ENCODE measurements at places on chromosomes 1 and 21.

GRCh38 chr1:2427976-2428375 is 15.6 kb upstream of the PEX10 start:
- DNase-seq: no peak

GRCh38 chr1:100219457-100219856 is 30.2 kb downstream of the DBT start:
- no peak for DNase-seq

GRCh38 chr21:37647781-37648180 is 268.5 kb downstream of the KCNJ6 start:
- DNase-seq: no peak

GRCh38 chr1:90371448-90371813 is 345.7 kb downstream of the BARHL2 start:
- DNase-seq: no peak

DNA sequence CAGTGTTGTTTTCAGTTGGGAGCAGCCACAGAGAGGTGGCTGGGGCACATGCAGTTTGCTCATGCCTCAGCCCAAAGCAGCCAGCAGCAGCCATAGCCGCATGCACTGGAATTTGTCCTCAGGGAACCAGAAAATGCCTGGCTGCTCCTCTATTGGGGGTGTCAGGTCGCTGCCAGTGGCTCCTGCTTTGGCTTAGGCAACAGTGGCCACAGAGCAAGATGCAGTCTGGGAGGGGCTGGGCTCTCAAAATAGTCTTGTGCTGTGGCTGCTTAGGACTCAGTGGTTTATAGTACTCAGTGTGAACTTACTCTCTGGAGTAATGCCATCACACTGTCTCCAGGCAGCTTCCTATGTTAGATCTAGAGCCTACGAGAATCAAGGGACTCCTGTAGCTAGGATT is 25.0 kb downstream of the CD55 start:
- DNase-seq: no peak

DNA sequence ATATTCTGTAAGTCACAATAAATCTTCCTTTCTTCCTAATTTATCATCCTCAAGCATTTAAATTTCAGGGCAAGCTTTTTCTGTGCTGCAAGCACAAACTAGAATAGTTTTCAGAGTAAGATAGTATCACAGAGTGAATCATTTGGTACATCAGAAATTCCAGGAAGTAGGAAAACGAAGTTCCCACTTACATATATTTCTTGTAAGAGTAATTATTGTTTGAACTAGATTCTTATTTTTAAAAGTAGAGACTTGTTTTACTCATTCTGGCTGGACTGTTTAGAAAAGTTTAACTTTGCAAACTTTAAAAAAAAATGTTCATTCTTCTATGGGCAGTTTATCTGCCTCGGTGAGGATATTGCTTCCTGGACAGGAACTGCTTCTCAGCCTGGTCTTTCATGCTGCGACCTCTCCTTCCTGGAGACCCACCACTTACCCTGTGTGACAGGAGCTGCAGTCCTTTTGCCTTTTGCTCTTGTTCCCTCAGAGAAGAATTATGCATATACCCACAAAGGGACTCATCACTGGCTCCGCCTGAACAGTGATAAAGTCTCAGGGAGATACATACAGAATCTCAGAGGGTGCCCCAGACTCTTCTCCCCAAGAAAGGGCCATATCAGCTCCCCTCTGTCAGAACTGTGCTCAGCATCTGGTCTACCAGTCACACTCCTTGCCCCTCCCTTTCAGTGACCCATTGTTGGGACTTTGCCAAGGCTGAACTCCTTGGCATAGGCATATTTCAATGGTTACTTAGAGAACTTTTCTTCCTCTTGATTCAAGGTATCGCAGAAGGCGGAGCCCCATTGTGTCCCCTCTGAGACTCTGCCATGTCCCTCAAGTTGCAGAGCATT is 102.7 kb upstream of the CD55 start:
- no peak for DNase-seq

DNA sequence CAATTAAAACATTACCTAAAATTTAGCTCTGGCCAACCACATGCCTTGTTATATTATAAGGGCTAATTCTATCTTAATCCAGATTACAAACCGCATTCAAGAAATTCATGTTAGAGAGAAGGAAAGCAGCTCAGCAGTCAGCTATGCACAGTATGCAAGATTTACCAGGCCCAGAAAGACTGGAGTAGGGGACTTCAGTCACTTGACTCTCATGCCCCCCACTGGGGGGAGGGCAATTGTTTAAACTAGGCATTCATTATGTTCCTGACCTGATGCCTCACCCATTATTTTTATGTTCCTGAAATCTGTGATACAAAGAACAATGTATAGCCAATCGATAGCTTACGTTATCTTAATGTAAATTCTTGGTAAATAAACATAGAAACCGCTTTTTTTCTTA is 96.9 kb downstream of the ZNF644 start:
- DNase-seq: no peak

DNA sequence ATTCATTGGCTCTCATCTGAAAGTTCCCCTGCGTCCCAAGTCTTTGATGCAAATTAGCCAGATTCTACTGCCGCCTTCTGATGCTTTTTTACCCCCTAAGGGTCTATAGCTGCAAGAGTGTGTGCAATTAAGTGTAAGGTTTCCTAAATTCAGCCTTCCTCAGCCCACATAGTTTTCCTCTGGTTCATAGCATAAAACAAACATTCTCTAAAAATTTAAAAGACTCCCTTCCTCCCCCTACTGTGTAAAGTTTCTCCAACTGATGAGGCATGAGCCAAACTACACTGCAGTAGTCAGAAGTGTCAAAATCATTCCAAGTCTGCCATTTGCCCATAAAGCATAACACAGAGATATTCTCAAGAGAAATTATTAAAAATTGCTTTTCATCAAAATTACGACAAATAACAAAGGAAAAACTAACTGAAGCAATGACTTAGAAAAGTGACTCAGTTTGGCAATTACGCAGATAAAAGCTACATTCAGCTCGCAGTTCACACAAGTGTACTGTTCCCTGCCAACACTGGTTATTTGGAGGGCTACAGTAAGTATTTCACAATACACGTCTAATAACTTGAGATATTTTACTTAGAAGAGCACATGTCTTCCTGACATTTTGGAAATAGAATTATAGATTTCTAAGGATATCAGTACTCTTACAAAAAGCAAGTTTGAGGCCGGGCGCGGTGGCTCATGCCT is 15.4 kb downstream of the KCNH1 start:
- no peak for DNase-seq

GRCh38 chr1:9825093-9826074 is 1.6 kb upstream of the CLSTN1 start:
- DNase-seq: no peak

- no peak for DNase-seq
Observed at GRCh38 chr1:154960446-154961136, 991 bp downstream of the PYGO2 start.

DNA sequence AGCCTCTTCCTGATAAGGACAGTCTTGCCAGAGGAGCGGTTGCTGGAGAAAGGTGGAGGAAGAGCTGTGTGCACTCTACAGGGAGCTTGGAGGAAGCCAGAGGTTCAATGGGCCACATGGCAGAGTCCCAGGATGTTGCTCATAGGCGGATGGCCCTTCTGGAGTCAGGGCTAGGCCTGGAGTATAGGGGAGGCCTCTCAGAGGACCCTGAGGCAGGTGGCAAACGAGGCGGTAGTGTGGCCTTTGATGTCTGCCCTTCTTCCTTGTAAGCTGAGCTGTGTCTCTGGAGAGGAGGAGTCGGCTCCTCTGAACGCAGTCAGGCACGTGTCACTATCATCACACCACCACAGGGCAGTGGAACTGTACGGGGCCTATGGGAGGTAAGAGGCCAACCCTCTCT is 8.6 kb downstream of the PKP1 start:
- DNase-seq: no peak

DNA sequence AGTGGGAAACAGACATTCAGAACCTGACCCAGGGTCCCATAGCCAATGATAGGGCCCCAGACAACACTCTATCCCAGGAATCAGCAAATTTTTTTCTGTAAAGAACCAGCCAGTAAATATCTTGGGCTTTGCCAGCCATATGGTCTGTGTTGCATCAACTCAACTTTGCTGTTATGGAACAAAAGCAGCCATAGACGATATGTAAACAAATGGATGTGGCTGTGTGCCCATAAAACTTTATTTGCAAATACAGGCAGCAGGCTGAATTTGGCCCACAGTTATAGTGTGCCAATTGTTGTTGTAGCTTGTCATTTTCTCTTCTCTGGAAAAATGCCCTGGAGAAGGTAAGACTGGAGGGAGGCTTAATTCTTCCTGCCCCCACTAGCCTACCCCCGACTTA is 431.1 kb upstream of the VAMP3 start:
- no peak for DNase-seq

DNA sequence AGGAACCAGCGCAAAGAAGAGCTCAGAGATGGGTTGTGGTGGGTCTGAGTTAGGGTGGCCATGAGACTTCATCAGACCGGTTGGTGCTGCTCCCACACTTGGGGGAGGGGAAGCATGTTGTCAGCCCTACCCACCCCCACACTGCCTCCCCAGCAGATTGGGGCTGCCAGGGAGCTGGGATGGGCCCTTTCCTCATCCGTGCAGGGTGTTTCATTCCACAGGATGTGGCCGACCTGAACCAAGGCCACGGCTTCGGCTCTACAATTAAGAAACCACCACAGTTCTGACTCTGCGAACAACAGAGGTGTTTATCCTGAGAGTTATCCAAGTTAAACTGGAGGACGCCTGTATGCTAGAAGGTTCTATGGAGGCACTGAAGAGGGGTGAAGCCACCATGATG is 171.2 kb downstream of the ETS2 start:
- no peak for DNase-seq

DNA sequence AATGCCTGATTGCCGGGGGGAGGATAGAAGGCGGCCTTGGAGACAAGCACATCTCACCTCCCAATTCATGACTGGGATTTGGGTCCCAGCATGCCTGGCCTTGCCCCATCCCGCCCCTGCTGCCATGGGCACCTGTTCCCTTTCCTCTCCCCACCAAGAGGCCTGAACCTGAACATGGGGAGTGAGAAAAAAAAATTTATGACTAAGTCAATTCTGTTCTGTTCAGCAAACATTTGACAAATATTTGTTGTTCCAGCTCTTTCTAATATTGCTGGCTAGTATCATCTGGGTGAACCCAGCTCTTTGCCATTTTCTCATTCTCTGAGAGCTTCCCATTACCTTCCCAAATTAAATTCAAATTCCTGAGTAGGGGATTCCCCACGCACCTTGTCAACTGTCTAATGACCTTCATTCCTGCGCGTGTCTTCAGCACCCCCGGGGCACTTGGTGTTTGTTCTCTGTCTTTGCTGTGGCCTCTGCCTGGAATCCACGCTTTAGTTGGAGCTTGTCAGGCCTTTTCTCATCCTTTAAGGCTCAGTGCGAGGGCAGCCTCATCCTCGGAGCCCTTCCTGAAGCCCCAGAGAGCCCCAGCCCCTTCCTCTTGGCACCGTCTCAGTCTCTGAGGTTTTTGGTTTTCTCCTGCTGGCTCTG is 42.8 kb downstream of the ARHGEF10L start:
- DNase-seq: no peak

- no peak for DNase-seq
Observed at GRCh38 chr1:196115646-196116045, 492.6 kb downstream of the KCNT2 start.

DNA sequence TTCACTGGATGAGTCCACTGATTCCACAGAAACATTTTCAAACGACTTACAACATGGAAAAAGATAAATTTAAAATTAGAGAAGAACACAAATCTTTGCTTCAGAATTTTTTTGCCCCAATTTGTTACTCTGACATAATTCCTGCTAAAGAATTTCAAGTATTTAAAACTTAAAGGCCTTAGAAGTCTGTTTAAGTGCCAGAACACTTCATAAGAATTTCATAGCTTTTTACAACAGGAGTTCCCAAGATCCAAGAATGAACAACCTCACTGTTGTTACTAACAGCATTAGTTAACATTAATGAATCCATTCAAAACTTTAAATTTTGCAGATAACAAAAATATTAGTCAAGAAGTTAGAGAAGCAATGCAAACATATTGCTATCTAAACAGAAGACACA is 31.7 kb downstream of the ARHGAP29 start:
- no peak for DNase-seq

DNA sequence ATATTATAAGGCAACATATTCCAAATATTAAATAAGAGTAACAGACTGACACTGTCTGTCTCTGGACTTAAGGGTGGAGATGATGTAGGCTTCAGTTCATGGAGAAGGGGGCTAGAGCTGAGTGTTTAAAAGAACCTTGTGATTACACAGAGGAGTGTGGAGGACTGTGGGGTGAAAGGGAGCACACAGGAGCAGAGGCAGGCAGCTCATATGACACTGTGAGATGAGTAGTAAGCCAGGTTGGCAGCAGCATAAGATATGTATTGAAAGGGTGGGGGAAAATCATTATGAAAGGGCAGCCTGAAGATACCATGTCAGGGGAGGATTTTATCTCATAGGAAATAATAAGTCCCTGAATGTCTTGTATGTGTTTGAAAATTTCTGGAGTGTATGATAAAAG is 104.5 kb downstream of the AK5 start:
- DNase-seq: no peak

DNA sequence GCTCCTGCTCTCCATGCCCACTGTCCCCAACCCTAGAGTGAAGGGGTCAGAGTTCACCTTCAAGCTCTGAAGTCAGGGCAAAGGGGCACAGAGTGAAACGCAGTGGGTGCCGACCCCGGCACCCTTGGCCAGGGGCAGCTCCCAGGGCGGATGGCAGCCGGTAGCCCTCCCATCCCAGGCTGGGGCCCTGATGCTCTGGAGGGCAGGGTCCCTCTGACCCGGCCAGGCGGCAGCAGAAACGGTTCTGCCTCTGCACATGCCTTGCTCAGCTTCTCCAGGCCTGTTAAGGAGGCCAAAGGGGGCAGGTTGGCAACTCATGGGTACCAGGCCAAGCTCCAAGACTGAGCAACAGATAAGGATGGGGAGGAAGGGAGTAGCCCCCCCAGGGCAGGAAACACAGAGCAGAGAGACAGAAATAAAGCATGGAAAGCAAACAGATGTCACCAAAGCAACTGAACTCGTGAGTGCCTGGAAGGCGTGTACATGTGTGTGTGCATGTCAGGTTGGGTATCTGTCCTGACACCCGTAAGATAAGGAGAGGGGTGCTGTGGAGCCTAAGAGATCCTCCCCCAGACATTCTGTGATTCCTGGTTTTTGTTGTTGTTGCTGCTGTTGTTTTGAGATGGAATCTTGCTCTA is 112.3 kb upstream of the IFFO2 start:
- no peak for DNase-seq

- DNase-seq: no peak
Observed at GRCh38 chr21:31172328-31172727, 134.1 kb upstream of the KRTAP19-8 start.
